Cardiac fibroblast (primary cell): ENCODE measurements at places on chromosomes 13 and 19.
A peak's percentile ranks its signal among the peaks of the same experiment; 100 is the strongest.

GRCh38 chr19:718991-719512 lies 10.3 kb downstream of the PALM start:
- peak; percentile 84 for DNase-seq

DNA sequence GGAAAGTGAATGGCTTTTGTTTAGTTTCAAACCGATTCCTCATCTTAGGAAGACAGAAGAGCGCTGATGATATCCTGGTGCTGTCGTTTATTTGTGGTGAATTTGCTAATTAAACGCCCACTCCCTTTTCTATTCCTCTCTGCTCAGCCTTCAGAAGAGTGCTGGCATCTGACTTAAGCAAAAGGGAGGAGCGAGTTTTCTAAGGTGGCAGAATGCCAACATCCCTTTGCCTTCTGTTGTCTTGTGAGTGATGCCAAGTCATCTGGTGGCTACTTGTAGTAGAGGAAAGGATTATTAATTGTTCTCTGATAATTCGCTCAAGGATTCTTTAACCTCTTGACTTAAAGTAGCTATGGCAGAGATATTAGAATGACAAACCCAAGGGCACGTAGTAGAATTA lies 68.1 kb downstream of the ERCC5 start:
- DNase-seq: peak; percentile 67

DNA sequence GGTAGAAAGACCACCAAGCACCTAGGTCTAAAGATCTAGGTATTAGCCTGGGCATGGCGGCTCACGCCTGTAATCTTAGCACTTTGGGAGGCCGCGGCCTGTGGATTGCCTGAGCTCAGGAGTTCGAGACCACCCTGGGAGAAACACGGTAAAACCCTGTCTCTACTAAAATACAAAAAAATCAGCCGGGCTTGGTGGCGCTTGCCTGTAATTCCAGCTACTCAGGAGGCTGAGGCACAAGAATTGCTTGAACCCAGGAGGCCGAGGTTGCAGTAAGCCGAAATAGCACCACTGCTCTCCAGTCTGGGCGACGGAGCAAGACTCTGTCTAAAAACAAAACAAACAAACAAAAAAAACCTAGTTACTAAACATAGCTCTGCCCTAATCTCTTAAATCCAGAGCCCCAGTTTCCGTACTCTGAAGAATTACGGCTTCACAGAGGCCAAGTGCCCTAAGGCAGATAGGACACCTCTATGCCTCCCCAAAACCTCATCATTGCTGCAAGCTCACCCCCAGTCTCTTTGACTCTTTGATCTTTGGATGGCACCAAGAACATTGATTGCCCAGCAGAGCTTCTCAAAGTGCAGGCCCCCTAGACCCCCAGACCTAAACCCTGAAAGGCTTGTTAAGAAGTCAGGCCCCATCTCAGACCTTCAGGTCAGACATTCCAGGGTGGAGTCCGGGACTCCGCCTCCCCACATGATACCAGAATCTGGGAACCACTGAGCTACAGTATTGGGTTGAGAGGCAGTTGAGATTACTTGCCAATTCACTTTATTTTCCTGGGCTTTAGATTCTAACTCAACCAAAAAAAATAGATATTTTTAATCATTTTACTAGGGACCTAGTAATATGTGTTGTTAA lies 2.8 kb downstream of the COL4A2 start:
- DNase-seq: peak; percentile 35

- peak; percentile 86 for DNase-seq
Observed at GRCh38 chr13:32164622-32165268, 133.2 kb downstream of the FRY start.

DNA sequence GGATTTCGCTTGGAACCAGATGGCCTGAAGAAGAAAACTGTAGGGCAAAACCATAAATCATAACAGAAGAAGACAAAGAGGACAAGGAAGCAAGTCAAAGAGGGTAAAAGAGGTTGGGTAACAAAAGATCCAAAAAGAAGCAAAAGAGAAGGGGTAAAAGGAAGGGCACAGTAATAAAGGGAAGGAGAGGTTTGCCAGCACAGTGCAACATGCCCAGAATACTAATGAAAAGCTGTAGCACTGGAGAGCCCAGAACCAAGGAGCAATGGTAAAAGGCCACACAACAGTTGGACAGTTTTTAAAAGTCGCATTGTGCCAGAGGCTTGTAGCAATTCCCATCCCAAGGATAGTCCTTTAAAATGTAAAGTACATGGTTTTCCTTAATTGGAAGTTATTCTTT lies 506.6 kb downstream of the PCDH9 start:
- DNase-seq: no peak

DNA sequence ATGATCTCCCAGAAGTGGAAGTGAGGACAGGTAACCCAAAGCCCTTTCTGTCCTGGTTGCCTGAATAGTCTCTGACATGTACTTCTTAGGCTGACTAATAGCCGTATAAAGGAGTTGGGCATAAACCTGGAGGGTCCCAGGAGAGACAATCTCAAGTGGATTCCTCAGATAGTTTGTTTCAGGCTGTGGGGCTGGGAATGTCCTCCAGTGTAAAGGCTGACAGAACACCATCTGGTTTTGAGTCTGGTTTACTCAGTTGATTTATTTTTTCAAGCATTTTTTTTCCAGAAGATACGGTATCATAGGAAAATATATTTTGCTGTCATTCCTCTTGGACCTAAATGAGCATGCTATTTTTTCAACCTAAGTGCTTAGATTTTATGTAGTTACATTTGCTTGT lies 15.2 kb downstream of the HTR2A start:
- DNase-seq: no peak

DNA sequence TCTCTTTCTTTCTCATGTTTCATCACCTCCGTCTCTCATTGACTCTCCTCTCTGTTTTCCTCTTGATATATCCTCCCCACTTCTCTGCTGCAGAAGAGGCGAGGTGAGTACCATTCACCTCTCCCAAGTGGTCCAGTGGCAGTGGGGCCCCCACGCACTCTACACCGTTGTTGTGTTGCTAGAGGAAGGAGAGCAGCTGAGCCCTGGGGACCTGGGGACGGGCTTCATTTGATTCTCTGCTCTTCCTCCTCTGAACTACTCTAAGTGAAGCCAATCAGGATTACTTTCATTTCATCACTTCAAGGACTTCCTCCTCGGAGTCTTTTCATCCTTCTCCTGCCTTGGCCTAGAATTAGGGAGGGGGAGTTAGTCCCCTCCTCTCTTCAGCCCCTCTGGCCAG lies 64.6 kb downstream of the CCNE1 start:
- DNase-seq: no peak

GRCh38 chr13:43611281-43612273 lies 175.2 kb downstream of the ENOX1 start:
- no peak for DNase-seq

GRCh38 chr19:33365691-33366090 lies 7.8 kb upstream of the CEBPG start:
- no peak for DNase-seq

GRCh38 chr19:43101950-43102349 lies 19.4 kb upstream of the PSG2 start:
- no peak for DNase-seq

GRCh38 chr19:9883764-9884163 lies 48.6 kb downstream of the PIN1 start:
- DNase-seq: no peak

GRCh38 chr13:76845865-76846264 lies 40.3 kb downstream of the KCTD12 start:
- no peak for DNase-seq

- DNase-seq: peak; percentile 36
Observed at GRCh38 chr13:42967660-42968059, 24.4 kb downstream of the EPSTI1 start.

DNA sequence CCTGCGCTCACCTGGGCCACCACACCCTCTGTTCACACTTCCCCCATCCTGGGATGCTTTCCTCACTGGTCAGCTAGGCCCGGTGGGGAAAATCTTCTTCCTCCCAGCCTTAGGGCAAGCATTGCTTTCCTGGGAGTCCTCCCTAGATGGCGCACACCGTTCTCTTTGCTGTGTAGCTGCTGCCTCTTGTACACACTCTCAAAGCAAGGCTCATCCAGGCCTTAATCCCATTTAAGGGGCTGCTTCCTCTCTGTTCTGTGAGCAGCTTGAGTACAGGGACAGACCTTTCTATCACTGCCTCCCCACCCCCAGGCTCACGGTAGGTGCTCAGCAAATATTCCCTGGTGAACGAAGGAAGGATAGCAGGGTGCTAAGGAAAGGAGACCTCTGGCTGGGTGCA lies 11.1 kb downstream of the SLC7A10 start:
- peak; percentile 47 for DNase-seq

- no peak for DNase-seq
Observed at GRCh38 chr19:2569596-2570465, 93.9 kb downstream of the GADD45B start.

DNA sequence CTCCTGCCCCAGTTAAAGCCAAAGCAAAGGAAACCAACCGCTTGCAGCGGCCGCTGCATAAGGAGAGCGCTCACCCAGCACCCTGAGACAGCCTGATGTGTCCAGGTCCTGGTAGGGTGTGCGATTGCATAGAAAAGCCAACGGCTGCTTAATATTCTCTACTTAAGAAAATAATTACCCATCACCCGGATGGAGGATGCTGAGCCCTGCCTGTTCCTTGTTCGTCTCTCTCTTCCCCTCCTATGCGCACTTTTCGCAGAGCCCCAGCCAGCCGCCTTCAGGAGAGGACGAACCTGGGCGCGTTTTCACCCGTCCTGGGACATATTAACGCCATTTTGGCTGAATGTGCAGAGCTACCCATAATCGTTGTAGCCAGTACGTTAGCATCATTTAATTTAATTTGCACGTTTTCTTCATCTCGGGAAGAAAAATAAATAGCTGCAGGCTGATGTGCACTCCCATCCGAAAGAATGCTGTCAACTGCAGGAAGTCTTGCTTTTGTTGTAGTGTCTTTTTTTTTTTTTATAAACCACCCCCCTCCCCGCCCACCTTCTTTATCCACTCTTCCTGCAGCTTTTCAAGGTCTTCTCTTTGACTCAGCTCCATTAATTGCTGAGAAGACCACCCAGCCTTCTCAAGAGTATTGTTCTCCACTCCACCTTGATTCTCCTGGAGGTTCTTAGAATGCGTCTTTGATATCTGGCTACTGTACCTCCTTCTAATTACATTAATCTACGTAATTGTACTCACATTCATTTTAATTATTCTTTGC lies 214.5 kb downstream of the TEX29 start:
- DNase-seq: no peak

DNA sequence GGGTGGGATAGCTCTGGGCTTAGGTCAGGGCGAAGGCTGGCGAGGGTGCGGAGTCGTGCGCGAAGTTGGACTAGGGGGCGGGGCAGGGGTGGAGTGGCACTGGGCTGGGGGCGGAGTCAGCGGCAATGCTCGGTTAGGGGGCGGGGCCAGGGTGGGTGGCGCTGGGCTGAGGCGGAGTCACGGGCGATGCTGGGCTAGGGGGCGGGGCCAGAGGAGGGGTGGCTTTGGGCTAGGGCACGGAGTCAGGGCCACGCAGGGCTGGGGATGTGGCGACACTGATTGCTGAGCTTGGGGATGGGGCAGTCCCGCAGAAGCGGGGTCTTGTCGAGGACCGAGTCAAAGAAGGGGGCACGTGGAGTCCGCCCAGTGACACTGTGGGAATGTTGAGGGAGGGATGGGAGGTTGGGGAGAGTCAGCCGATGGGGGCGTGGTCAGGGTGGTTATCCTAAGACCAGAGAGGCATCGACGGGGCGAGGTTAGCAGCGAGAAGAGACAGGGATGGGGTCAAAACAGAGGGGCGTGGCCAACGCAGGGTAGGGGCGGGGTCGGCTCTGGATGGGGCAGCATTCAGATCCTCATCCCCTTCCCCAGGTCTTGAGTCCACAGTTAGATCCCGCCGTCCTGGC lies 8.7 kb downstream of the HOMER3 start:
- peak; percentile 55 for DNase-seq

- no peak for DNase-seq
Observed at GRCh38 chr13:103884101-103884723, 818.0 kb upstream of the SLC10A2 start.

DNA sequence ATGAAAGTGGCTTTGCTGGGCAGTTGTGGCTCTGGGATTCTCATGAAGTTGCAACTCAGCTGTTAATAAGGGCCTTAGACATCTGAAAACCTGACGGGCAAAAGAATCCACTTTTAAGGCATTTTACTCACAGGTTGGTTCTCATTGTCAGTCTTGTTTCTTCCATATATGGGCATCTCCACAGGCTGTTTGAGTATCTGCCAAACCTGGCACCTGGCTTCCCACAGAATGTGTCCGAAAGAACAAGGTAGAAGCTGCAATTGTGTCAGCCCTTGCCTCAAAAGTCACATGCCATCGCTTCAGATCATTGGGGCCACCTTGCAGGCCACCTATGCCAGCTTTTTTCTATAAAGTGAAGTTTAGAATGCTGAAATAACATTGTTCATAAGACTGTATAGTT lies 102.4 kb downstream of the KCTD12 start:
- DNase-seq: no peak

- peak; percentile 38 for DNase-seq
Observed at GRCh38 chr19:38975861-38976271, 324 bp upstream of the FBXO17 start.

- DNase-seq: peak; percentile 85
Observed at GRCh38 chr19:10975374-10976130, 14.7 kb downstream of the SMARCA4 start.

- DNase-seq: no peak
Observed at GRCh38 chr19:17530586-17530985, 19.1 kb downstream of the PGLS start.

- no peak for DNase-seq
Observed at GRCh38 chr13:22194106-22194805, 523.4 kb downstream of the FGF9 start.

- no peak for DNase-seq
Observed at GRCh38 chr13:47632311-47632710, 368.8 kb downstream of the SUCLA2 start.

GRCh38 chr19:19578252-19578651 lies 40.2 kb downstream of the CILP2 start:
- DNase-seq: no peak

DNA sequence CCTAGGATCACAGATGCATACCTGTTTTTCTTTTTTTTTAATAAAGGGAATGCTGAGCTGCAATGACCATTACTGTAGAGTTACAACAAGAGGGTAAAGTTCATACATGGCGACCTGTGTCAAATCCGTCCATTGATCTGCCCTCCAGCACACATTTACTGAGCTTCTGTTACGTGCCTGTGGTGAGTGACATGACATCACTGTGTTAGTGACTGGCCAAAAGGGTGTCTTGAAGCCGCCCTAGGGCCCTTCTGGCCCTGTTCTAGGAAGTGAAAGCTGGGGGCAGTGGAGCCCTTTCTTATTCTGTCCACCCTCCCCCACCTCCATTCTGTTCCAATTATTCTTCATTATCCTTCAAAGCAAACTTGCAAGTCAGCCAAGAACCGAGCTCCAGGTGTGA lies 66.3 kb downstream of the ZIC5 start:
- no peak for DNase-seq

GRCh38 chr13:73702419-73703071 lies 431.7 kb downstream of the KLF12 start:
- DNase-seq: no peak

- no peak for DNase-seq
Observed at GRCh38 chr13:35888981-35889380, 242.2 kb downstream of the DCLK1 start.

- DNase-seq: no peak
Observed at GRCh38 chr19:39936622-39937021, 2.2 kb upstream of the FCGBP start.

- DNase-seq: no peak
Observed at GRCh38 chr13:31930490-31930889, 101.1 kb upstream of the FRY start.
